SJCRH30 (cell line): ENCODE measurements at places on chromosomes 4 and X.
A peak's percentile ranks its signal among the peaks of the same experiment; 100 is the strongest.

GRCh38 chrX:6759655-6760375 is 224.9 kb upstream of the VCX3A start:
- H3K27me3 ChIP-seq: no peaks in the 10 kb centered on the region
- H3K27ac ChIP-seq: no peak overlapping the region
- no peak for DNase-seq
- H3K4me3 ChIP-seq: no peak overlapping the region
- no peaks in the 10 kb centered on the region for H3K4me1 ChIP-seq

GRCh38 chr4:20574986-20575385 is 125.3 kb upstream of the PACRGL start:
- no peak for DNase-seq
- no peaks in the 10 kb centered on the region for H3K36me3 ChIP-seq
- no peak overlapping the region for H3K4me3 ChIP-seq
- no peaks in the 10 kb centered on the region for H3K27me3 ChIP-seq

DNA sequence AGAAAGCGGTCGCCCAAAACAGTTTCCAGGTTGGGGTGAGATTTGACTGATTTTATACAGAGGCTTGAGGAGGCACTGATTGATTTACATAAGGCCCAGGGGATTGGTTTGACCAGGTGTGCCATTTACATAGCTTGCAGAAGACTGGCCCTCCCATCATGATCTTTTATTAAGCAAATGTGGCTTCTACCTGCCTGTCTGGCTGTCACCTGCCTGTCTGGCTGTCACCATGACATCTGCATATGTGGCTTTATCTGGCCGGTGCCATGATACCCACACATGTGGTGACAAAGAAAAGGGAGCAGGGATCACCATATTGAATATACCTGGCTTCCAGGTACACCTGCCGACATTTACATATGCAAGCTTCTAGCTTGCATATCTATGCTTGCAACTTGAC is 17.0 kb upstream of the CDS1 start:
- H3K27ac ChIP-seq: no peak overlapping the region
- H3K4me1 ChIP-seq: peaks cover 10% of the 10 kb centered on the region; the same call in 1 of the 2 replicates
- H3K27me3 ChIP-seq: no peaks in the 10 kb centered on the region
- H3K36me3 ChIP-seq: no peaks in the 10 kb centered on the region
- no peak for DNase-seq
- H3K4me3 ChIP-seq: no peak overlapping the region

DNA sequence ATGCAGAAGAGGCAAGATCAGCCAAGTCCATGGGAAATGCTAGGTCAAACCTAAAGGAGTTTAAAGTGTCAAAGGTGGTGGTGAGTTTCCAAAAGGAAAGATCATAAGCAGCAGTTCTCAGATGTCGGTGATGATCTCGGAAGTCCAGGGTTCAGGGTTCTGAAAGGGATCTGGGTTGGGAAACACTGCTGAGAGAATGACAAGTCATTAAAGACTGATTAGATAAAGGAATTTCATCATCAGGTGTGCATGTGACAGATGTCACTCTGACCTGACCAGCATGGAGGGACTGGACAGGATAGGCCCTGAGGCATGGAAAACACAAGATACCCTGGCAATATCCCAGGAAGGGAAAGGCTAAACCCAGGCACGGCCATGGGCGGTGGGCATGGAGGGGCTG is 195.7 kb upstream of the TBL1X start:
- no peaks in the 10 kb centered on the region for H3K36me3 ChIP-seq
- no peak for DNase-seq
- no peaks in the 10 kb centered on the region for H3K27me3 ChIP-seq
- no peak overlapping the region for H3K27ac ChIP-seq
- no peaks in the 10 kb centered on the region for H3K4me1 ChIP-seq
- H3K4me3 ChIP-seq: no peak overlapping the region

DNA sequence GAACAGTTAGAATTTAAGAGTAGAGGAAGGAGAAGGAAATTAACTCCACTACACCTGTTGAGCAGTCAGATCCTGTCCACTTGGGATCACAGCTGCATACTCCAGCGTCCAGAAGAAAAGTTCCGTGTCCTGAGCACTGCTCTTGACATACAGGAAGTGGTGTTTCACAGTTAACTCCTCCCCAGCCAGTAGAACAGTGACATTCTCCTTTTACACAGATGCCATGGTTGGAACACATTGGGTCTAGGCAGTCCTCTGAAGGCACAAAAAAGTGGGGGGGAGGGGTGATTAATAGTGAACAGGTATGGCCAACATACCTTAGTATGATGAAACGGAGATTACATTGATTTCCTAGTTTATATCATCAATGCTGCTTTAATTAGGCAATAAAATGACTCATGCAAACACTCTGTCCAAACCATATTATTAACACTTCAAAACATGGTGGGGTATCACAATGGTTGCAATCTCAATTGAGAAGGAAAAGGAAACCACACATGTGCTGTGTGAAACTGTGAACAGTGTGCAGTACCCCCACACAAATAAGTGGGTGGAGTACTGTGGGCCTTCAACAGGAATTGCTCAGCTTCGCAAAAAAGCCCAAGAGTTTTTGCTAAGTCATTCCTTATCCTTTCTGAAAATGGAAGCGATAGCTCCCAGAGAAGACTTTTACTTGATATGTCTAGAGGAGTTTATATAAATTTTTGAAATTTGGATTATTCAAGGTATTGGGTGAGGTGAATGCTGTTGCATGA is 295.6 kb downstream of the SH2D1A start:
- H3K4me3 ChIP-seq: no peak overlapping the region
- H3K27me3 ChIP-seq: peaks cover 4% of the 10 kb centered on the region; the same call in 1 of the 2 replicates
- no peak for DNase-seq

DNA sequence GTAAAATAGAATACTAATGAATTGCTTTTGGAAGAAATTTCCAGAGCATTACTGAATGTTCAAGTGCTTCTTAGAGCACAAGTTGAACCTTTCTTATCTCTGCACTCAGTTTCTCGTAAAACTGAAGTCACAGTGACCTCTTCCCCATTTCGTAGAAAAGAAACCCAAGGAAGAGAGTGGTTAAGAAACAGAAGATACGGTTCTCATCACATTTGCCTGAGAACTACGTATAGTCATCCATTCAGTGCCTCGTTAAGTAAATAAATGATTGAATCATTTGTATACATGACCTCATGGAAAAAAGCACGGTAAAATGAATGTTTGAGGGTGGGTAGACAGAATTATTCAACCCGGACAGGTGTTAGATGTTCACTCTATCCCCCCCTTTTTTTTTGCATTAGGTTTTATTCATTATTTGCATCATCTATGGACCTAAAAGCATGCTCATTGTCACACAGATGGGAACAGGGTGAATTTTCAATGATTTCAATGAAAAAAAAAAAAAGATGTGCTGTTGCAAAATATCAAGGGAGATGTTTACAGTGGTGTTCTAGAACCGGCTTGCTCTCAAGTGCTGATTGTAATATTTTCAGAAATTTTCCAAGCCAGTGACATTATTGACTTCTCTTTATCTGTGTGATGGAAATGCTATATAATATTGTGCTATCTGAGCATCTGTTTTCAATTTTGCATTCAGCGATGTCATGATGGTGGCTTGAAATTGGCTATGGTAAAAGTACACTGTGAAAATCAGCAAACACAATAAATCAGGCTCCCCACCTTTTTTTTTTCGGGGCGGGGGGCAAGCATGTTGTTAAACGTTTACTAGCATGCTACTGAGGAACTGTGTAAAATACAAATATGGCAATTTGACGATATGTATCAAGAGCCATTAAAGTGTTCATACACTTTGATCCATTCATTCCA is 4.3 kb downstream of the RHOH start:
- H3K4me1 ChIP-seq: peaks cover 8% of the 10 kb centered on the region; the same call in 1 of the 2 replicates
- H3K36me3 ChIP-seq: no peaks in the 10 kb centered on the region
- no peak overlapping the region for H3K27ac ChIP-seq
- H3K4me3 ChIP-seq: no peak overlapping the region
- no peaks in the 10 kb centered on the region for H3K27me3 ChIP-seq

- H3K27ac ChIP-seq: peak overlapping the region; percentile 99
- peak; percentile 25 for DNase-seq
- no peaks in the 10 kb centered on the region for H3K36me3 ChIP-seq
- H3K4me1 ChIP-seq: peaks cover 50% of the 10 kb centered on the region
Observed at GRCh38 chr4:176545872-176546271, 226.1 kb downstream of the SPCS3 start.

- no peak overlapping the region for H3K27ac ChIP-seq
- H3K4me3 ChIP-seq: no peak overlapping the region
- DNase-seq: no peak
- no peaks in the 10 kb centered on the region for H3K36me3 ChIP-seq
- peaks cover 6% of the 10 kb centered on the region for H3K4me1 ChIP-seq
Observed at GRCh38 chr4:119833611-119834010, 205.0 kb upstream of the PDE5A start.

- no peak overlapping the region for H3K4me3 ChIP-seq
- no peaks in the 10 kb centered on the region for H3K4me1 ChIP-seq
- no peaks in the 10 kb centered on the region for H3K27me3 ChIP-seq
- no peak for DNase-seq
- no peak overlapping the region for H3K27ac ChIP-seq
Observed at GRCh38 chrX:8987672-8988250, 46.2 kb downstream of the FAM9B start.

DNA sequence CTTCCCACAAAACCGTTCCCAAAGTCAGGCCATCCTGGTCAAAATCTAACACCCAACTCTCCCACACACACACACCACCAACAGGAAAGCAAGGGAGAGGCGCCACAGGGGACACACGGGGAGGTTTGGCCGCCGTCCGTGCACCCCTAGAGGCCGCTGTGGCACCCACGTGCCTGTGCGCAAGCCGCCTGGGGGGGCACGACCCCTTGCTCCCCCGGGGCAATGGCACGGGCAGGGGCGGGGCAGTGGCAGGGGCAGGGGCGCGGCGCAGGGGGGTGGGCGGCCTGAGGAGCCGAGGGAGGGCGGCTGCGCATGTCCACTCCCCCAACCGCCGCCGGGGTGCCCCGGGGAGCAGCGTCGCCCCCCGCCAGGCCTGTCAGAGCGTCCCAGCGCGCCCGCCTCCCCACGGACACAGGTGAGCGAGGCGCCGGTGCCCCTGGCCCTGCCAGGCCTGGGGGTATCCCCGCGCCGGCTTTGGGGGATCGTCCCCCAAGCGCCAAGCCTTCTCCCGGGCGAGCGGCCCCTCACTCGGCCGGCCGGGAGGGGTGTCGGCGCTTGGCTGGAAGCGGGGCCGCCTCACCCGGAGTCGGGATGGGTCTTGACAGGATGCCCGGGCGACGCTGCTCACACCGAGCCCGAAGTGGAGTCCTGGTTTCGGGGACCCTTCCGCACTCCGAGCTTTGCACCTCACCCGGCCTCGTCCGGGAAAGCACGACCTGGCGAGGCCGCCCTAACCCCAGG is at the start of gene ERAS:
TSS of gene ERAS (plus strand) at position 379 of the 741 bp plus-strand sequence. CDS start 2,611 bp downstream, outside the sequence.
- H3K4me1 ChIP-seq: no peaks in the 10 kb centered on the region
- H3K27ac ChIP-seq: no peak within 1 kb of the TSS

DNA sequence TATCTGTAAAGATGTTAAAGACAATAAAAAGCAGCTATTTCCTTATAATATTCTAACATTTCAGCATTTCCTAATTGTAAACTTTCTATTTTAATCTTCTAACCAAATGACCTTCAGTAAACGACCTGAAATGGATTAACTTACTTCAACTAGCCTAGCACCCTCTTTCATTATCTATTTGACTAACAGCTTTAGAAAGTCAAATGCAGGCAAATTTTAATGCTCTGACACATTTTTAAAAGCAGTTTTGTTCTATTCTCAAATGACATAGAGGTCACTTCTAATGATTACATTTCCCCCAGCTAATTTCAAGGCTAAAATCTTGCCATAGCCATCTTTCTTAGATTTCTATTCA is 41.9 kb downstream of the SLC7A11 start:
- no peak overlapping the region for H3K27ac ChIP-seq
- no peak for DNase-seq
- H3K4me3 ChIP-seq: no peak overlapping the region
- H3K4me1 ChIP-seq: no peaks in the 10 kb centered on the region
- no peaks in the 10 kb centered on the region for H3K36me3 ChIP-seq
- no peaks in the 10 kb centered on the region for H3K27me3 ChIP-seq

DNA sequence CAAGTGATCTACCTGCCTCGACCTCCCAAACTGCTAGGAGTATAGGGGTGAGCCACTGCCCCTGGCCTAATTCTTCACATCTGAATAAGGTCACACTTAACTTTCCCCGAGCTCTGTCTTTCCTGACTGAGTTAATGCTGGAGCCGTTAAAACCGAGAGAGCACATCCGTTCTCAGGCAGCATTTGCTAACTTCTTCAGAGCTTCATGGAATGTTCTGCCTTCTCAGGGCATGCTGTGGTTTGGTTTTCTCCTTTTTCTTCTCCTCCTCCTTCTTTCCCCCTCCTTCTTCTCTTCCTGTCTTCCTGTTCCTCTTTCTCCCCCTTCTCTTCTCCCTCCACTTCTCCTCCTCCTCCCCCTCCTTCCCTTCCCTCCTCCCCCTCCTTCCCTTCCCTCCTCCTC is 119.9 kb downstream of the ASMT start:
- H3K4me3 ChIP-seq: no peak overlapping the region
- no peaks in the 10 kb centered on the region for H3K27me3 ChIP-seq
- no peak overlapping the region for H3K27ac ChIP-seq

DNA sequence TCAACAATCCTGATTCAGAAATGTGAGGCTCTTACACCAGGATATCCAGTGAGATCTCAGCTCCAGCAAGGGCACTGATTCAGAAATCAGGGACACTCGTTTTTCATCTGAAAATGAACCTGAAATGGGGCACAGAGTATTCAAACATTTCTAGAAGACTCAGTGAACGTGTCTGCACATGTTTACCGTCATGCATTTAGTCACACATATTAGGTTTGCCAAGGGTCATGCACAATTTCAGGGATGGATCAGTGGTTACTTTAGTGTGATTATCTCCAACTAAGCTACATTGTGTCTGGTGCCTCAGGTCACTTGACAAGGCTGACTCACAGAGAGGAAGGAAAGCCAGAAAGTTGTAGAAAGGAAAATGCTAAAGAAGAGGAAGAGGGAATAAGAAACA is 33.6 kb upstream of the SPANXN2 start:
- H3K27me3 ChIP-seq: no peaks in the 10 kb centered on the region
- peak overlapping the region; percentile 53 for H3K4me3 ChIP-seq
- peaks cover 8% of the 10 kb centered on the region for H3K4me1 ChIP-seq
- H3K27ac ChIP-seq: peak overlapping the region; percentile 91
- no peaks in the 10 kb centered on the region for H3K36me3 ChIP-seq

DNA sequence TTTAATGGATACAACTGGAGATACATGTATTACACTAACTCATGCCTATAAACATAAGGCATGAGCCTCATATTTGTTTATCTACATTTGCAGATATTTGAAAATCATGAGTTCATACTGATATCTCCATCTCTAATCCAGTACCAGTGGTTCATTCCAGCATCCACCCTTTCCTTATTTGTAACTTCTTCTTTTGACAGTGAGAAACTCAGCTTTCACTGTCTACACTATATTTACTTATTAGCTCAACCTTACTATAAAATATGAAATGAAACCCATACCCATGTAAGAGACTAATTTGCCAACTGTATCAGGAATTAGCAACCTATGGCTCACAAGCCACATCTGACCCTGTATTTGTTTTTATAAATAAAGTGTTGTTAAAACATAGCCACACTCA is 161.9 kb upstream of the GPRIN3 start:
- H3K27ac ChIP-seq: no peak overlapping the region
- H3K4me1 ChIP-seq: no peaks in the 10 kb centered on the region
- H3K27me3 ChIP-seq: no peaks in the 10 kb centered on the region
- no peak overlapping the region for H3K4me3 ChIP-seq
- no peak for DNase-seq
- no peaks in the 10 kb centered on the region for H3K36me3 ChIP-seq
